Tibial nerve (tissue), 4 donors: ENCODE measurements at places on chromosomes 6 and 20.

- no peaks in the 10 kb centered on the region for H3K4me1 ChIP-seq
- H3K27me3 ChIP-seq = no peaks in the 10 kb centered on the region
- no peaks in the 10 kb centered on the region for H3K36me3 ChIP-seq
- H3K4me3 ChIP-seq = no peak overlapping the region
- no peak overlapping the region for H3K27ac ChIP-seq
These were observed 18.7 kb downstream of the SGK1 start for GRCh38 chr6:134299236-134299635.

DNA sequence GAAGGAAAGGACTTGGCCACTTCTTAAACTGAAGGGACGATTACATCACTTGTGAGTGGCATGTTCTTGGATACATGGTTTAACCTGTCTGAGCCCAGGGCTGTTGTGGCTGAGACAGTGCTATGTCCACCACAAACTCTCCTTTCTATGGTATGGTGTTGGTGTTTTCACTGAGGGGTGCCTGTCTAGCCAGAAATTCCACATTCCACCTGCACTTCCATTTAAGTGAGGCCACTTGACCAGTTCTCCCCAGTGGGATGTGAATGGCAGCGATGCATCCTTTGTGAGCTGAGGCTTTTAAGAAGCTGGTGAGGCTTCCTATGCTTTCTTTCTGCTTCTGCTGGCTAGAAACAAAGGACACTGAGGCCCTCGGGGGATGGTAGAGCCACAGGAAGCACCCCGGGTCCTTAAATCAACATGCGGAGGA, 151.4 kb upstream of the CHD6 start:
- no peaks in the 10 kb centered on the region for H3K36me3 ChIP-seq
- no peak overlapping the region for H3K27ac ChIP-seq
- no peaks in the 10 kb centered on the region for H3K4me1 ChIP-seq
- H3K27me3 ChIP-seq = no peaks in the 10 kb centered on the region
- DNase-seq = no peak
- no peak overlapping the region for H3K4me3 ChIP-seq

GRCh38 chr6:147595961-147596360, 87.5 kb downstream of the SAMD5 start:
- no peaks in the 10 kb centered on the region for H3K36me3 ChIP-seq
- H3K4me3 ChIP-seq = no peak overlapping the region
- H3K27ac ChIP-seq = no peak overlapping the region
- H3K4me1 ChIP-seq = no peaks in the 10 kb centered on the region

- no peak for DNase-seq
- H3K36me3 ChIP-seq = no peaks in the 10 kb centered on the region
- no peak overlapping the region for H3K27ac ChIP-seq
- peak overlapping the region; percentile 48 for H3K4me3 ChIP-seq
- no peaks in the 10 kb centered on the region for H3K27me3 ChIP-seq
- H3K4me1 ChIP-seq = peaks cover 4% of the 10 kb centered on the region
These were observed 76.1 kb upstream of the HSF2 start for GRCh38 chr6:122323361-122323760.

DNA sequence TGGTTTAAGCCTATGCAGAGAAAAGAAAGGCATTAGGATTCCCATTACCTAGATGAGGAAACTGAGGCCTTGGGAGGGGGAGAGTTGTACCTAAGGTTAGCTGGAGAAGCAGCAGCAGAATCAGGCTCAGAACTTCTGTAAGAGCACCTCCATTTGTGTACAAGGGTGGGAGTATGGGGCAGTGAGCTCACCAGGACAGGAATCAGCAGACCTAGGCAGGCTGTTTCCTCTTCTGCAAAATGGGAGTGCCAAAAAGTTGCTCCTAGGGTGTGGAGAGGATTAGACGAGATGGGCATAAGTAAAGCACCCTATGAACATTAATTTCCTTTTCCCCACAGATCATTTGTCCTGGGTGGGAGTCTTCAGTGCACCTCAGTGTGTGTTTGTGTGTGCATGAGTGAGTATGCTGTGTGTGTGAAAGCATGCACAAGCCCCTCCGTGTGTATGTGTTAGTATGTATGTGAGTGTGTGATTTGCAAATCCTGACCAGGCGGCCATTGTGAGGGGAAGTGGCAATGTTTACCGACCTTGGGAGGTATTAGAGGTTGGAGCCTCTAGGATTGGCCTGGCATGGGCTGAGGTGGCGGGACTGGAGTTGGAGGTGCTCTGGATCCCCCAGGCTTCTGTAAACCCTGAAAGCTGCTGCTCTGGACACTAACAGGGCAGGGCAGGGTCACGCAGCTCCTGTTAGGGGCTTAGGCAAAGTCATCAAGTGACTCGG, 78.8 kb downstream of the VEGFA start:
- no peaks in the 10 kb centered on the region for H3K4me1 ChIP-seq
- H3K4me3 ChIP-seq = no peak overlapping the region
- DNase-seq = no peak
- H3K27ac ChIP-seq = no peak overlapping the region
- no peaks in the 10 kb centered on the region for H3K36me3 ChIP-seq

- H3K27ac ChIP-seq = no peak overlapping the region
- H3K36me3 ChIP-seq = no peaks in the 10 kb centered on the region
- no peak for DNase-seq
- no peak overlapping the region for H3K4me3 ChIP-seq
- H3K27me3 ChIP-seq = no peaks in the 10 kb centered on the region
These were observed 221.9 kb downstream of the ADGRG6 start for GRCh38 chr6:142523515-142524375.

- no peak overlapping the region for H3K4me3 ChIP-seq
- no peaks in the 10 kb centered on the region for H3K36me3 ChIP-seq
- peaks cover 31% of the 10 kb centered on the region for H3K4me1 ChIP-seq
- H3K27ac ChIP-seq = no peak overlapping the region
- H3K27me3 ChIP-seq = no peaks in the 10 kb centered on the region
- no peak for DNase-seq
These were observed 3.0 kb upstream of the ZSCAN26 start for GRCh38 chr6:28263922-28264321.

DNA sequence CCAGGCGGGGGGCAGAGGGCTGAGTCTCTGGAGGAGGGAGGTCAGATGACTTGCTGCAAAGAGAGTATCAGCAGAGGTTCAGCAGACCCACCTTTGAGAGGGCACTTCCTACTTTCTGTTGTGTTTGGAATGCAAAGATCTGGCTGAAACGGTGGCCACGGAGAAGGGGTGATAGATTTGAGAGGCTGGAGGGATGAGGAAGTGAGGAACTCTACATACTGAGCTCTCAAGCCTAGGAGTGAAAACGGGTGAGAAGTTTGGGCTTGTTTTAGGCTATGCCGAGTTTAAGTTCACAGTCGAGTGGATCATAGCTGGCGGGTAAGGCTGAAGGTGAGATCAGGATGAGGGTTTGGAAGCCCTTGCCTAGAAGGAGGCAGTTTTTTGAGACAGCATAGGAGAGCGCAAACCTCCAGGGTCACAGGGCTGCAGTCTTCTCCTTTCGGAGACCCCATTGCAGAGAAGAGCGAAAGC, 477 bp upstream of the ITPA start:
- no peak for DNase-seq
- peak overlapping the region; percentile 94 for H3K4me3 ChIP-seq
- H3K27ac ChIP-seq = peak overlapping the region; percentile 87
- peaks cover 19% of the 10 kb centered on the region for H3K4me1 ChIP-seq

DNA sequence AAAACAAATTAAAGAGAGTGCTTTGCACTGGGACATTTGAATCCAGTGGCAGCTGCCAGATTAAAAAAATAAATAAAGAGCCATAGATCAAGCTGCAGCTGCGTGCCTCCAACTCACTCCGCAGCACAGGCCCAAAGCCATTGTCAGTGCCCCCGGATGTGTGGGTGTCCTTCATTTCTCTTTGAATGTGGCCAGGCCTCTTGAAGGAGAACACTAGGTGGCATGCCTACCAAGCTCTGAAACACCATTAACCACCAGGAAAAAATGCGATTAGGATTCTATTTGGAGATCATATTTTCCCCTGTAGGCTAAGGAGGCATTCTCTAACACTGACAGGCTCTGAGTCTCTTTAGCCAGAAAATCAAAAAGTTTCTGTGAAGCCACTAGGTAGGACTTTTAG, 549.8 kb downstream of the PRKN start:
- no peak overlapping the region for H3K4me3 ChIP-seq
- no peak for DNase-seq
- peaks cover 6% of the 10 kb centered on the region for H3K4me1 ChIP-seq
- H3K27me3 ChIP-seq = no peaks in the 10 kb centered on the region

DNA sequence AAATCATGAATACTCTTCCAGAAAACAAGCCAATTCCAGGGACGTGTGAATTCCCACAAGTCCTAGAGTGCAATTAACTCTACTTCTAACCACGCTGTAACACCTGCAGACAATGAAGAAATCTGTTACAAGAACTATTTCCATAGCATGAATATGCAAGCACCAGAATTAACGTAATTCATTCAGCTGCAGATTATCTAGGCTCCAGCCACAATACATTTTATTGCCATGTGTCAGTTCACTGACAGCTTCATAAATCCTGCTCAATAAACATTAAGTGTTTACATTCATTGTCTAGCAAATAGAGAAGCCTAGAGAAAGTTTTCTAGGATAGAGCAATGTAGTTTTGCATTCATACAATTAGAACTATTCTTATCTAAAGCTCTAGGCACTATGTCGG, 1348.5 kb downstream of the GRIK2 start:
- H3K27me3 ChIP-seq = no peaks in the 10 kb centered on the region
- DNase-seq = no peak
- no peak overlapping the region for H3K27ac ChIP-seq
- H3K4me1 ChIP-seq = no peaks in the 10 kb centered on the region

DNA sequence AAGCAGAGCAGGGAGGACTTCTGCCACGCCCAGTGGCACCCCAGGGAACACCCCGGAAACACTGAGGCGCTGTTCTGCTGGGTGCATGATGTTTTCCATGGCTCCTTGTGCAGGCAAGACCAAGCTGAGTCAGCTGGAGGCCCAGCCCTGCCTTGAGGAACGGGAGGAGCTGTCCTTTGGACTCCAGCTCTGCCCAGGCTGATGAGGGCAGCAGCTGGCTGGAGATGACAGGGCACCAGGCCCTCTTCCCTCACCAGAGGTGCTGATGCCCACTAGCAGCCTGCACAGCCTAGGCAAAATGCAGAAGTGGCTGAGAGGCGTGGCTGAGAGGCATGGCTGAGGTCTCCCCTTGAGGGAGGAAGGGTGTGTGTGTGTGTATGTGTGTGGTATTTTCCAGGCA, 2.4 kb downstream of the C6orf132 start:
- no peak overlapping the region for H3K27ac ChIP-seq
- no peak for DNase-seq
- no peaks in the 10 kb centered on the region for H3K27me3 ChIP-seq
- H3K4me3 ChIP-seq = no peak overlapping the region
- H3K4me1 ChIP-seq = peaks cover 9% of the 10 kb centered on the region

DNA sequence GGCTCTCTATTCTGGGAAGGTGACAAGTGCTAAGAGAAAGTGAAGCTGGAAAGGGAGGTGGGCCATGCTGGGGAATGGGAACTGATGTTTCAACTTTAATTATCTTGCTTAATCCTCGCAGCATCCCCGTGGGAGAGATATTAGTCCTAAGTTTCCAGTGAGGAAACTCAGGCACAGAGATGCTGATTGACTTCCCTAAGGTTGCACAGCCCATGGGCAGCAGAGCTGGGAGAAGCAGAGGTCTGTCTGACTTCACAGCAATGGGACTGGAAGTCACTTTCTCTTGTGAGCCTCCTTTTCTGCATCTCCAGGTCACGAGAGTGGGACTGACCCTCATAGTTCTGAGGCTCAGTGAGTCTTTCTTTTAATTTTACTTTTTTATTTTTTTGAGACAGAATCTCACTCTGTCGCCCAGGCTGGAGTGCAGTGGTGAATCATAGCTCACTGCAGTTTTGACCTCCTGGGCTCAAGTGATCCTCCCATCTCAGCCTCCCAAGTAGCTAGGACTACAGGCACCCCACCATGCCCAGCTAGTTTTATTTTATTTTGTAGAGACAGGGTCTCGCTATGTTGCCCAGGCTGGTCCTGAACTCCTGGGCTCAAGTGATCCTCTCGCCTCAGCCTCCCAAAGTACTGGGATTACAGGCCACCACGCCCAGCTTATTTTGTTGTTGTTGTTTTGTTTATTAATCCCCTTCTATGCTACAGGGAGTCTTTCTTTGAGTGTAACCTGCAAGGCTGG, 2.6 kb downstream of the RAB44 start:
- no peaks in the 10 kb centered on the region for H3K4me1 ChIP-seq
- DNase-seq = no peak
- H3K36me3 ChIP-seq = no peaks in the 10 kb centered on the region
- H3K27ac ChIP-seq = no peak overlapping the region

- H3K4me3 ChIP-seq = no peak overlapping the region
- no peaks in the 10 kb centered on the region for H3K36me3 ChIP-seq
- H3K27ac ChIP-seq = no peak overlapping the region
- no peaks in the 10 kb centered on the region for H3K27me3 ChIP-seq
- no peak for DNase-seq
- no peaks in the 10 kb centered on the region for H3K4me1 ChIP-seq
These were observed 368.2 kb upstream of the SULF2 start for GRCh38 chr20:48153523-48153922.

GRCh38 chr6:100220543-100220942, 226.5 kb upstream of the MCHR2 start:
- H3K36me3 ChIP-seq = no peaks in the 10 kb centered on the region
- DNase-seq = no peak
- H3K27me3 ChIP-seq = no peaks in the 10 kb centered on the region
- H3K27ac ChIP-seq = no peak overlapping the region
- H3K4me3 ChIP-seq = no peak overlapping the region
- no peaks in the 10 kb centered on the region for H3K4me1 ChIP-seq

GRCh38 chr6:1066449-1067090, 245.3 kb upstream of the FOXQ1 start:
- no peaks in the 10 kb centered on the region for H3K4me1 ChIP-seq
- no peak overlapping the region for H3K27ac ChIP-seq
- DNase-seq = no peak
- no peak overlapping the region for H3K4me3 ChIP-seq
- H3K27me3 ChIP-seq = no peaks in the 10 kb centered on the region

DNA sequence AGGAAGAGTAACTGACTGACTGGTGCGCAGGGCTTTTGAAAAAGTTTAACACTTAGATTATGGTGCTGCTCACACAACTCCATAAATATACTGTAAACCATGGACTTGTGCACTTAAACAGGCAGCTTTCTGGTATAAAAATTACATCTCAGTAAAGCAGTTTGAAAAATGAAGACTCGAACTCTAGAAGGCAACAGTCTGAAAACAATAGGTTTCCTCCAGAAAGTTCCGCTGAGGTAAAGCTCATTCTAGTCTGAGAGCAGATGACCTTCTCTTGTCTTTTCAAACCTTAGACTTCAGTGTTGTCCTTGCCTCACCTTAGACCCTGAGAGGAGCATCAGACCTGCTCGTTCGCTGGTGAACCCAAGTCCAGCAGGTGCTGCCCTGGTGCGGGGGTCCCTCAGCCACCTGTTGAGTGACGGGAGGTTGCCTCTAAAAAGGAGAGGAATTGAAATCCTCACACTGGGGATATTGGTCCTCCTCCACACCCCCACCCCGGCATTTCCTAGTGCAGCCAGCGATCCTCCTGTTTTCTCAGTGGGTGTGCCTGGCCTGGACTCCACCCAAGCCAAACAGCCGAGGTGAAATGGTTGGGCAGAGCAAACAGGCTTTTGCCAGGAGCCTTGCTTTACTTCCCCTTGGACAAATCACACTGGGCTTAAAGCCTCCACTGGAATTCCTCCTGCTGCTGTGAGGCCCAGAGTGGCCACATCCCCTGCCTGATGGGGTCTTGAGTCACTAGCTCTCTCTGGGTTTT, 14.7 kb upstream of the PYGB start:
- H3K27me3 ChIP-seq = no peaks in the 10 kb centered on the region
- no peak overlapping the region for H3K27ac ChIP-seq
- no peaks in the 10 kb centered on the region for H3K36me3 ChIP-seq
- H3K4me1 ChIP-seq = peaks cover 16% of the 10 kb centered on the region

GRCh38 chr6:154298297-154298696, 58.3 kb downstream of the IPCEF1 start:
- DNase-seq = no peak
- no peaks in the 10 kb centered on the region for H3K36me3 ChIP-seq
- no peak overlapping the region for H3K4me3 ChIP-seq
- H3K27me3 ChIP-seq = no peaks in the 10 kb centered on the region
